ENCODE measurements at places on chromosomes 12 and 14.

- DNase-seq: no peak
These were observed 82.8 kb upstream of the PLEKHG7 start for GRCh38 chr12:92619730-92620684.

DNA sequence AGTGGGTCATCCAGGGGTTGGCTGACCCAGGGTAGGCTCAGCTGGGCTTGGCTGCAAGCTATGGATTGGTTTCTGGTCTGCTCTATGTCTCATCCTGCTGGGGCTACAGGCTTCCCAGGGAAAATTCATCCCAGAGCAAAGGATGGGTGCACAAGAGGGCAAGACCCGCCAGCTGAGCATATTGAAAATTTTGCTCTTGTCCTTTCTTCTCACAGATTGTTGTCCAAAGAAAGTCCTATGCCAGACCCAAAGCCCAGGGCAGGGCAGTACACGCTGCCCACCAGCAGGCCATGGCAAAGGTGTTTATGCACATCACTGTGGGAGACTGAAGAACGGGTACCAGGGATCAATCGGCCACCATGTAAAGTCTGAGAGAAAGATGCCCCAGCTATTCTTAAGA lies 95.3 kb upstream of the PARP11 start:
- no peak for DNase-seq

DNA sequence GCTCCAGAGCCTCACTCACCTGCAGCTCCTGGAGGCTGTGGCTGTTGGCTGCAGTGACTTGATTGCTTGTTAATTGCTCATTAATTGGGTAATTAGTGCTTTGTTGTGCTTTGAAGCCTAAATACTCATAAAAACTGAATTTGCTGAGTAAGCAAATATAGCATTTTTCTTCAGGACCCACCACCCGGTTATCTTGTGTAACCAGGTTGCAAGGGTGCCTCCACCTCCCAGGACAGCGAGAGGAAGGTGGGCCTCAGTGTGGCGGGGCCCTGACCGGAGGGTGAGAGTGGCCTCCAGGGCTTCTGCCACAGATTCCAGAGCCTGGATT lies 48.7 kb downstream of the FBRSL1 start:
- no peak for DNase-seq

GRCh38 chr14:99736603-99737371 lies 52.7 kb downstream of the CYP46A1 start:
- no peak for DNase-seq

- no peak for DNase-seq
These were observed 55.3 kb downstream of the KCNC2 start for GRCh38 chr12:75154388-75154787.

- no peak for DNase-seq
These were observed 6.0 kb upstream of the SUOX start for GRCh38 chr12:55991110-55991509.

DNA sequence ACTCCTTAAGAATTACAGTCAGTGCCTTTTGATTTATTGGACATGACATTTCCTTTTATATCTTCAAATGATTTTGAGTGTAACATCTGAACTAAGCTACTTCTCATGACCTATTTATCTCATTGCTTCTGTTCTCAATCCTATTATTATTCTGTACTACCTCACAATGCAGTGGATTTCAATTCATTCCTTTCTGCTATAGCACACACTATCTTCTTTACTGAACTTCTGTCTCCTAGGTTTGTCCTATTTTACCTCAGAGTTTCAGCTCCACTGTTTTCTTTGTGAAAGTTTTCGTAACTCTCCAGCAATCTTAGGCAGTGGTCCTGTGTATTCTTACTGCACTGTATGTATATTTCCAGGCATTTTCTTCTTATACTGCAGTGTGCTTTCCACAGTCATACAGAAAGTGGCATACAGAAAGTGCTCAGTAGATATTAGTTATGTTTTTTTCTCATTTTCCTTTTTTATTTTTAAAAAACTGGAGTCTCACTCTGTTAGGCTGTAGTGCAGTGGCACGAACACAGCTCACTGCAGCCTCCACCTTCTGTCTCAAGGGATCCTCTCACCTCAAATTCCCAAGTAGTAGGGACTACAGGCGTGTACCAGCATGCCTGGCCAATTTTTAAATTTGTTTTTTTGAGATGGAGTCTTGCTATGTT lies 368.6 kb upstream of the RGS6 start:
- DNase-seq: no peak

DNA sequence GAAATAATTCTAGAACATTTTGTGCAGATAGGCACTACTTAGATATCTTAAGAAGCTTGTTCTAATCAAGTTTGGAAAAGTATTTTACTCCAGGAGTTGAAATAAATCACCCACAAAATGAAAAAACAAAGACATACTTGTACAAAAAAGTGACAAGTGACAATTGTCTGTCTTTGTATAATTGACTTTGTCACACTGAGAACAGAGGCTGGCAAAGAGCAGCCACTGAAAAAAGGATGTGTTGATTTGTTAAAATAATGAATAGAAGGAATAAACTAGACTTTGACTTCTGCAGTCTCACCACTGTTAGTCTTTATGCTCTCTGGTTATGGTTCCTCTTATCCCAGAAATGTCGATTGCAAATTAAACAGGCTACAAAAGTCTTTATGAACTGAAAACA lies 77.6 kb downstream of the PTPRR start:
- DNase-seq: no peak

DNA sequence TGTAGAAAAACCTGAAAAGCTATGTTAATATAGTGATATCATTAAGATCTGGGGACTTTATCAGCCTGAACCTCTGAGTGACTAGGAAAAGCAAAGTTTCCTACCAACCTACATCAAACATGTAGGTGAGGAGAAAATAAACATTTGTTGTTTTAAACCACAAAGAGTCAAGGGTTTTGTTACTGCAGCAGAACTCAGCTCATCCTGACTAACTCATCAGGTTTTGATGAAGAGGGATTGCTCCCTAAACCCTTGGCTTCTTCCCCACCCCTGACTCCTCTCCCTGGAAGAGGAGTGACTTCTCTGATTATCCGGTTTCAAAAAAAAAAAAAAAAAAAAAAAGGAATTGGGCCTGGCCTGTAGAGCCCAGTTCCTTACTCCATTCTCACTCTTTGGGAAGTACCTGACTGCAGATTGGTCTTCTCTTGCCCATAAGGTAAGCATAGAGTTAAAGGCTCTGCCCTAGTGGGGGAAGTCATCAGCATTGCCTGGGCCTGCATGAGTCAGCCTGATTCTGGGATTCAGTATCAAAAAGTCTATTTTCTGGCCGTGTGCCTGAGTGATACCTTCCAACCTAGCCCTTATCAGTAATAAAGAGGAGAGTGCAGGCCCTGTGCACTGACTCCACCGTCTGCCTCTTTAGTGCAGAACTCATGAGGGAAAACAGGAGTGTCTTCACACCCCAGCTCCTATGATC lies 16.9 kb downstream of the BDKRB1 start:
- no peak for DNase-seq

DNA sequence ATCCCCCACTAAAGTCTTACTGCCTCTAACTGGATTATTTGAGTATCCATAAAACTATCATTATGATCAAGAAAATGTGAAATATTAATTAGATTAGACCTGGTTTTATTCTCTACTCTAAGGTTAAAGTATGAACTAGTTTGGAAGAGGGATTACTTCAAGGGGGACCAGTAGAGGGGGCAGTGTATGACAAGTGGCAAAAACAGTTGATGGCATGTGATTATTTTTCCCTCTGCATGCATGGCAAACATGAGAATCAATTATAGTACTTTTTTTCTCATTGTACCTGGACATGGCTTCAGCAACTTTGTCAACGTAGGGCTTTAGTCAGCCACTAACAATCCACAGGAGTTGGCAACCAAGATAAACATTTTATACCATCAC lies 145.0 kb upstream of the SLC38A2 start:
- DNase-seq: no peak

DNA sequence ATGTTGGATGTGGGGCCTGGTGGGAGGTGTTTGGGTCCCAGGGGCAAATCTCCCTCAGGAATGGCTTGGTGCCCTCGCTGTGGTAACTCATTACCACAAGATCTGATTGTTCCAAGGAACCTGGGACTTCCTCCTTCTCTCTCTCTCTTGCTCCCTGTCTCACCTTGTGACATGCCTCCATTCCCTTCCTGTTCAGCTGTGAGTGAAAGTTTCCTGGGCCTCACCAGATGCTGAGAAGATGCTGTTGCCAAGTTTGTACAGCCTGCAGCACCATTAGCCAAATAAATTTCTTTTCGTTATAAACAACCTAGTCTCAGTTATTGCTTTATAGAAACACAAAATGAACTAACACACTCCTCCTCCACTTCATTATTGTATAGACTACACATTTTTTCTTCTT lies 759.8 kb upstream of the MDGA2 start:
- no peak for DNase-seq

- no peak for DNase-seq
These were observed 404.4 kb upstream of the RGS6 start for GRCh38 chr14:71527838-71528237.

GRCh38 chr12:103877934-103878510 lies 37.0 kb upstream of the NT5DC3 start:
- DNase-seq: peak; percentile 51

DNA sequence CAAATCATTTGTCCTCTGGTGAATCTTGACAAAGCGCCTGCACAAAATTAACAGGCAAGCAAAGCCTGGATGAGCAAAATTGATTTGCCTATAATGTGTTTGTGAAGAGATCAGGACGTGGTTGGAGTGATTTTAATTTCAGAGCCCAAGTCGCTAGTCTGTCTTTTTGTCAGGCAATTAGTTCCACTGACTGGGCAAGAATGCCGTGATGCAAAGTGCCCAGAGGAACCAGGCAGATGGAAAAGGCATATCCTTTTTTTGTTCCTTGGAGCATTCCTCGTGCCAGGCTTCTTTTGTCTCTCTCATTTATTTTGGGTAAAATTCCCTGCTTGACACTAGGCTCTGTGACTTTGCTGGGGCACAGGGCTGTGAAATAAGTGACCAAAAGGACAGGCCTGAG lies 65.9 kb upstream of the CCDC198 start:
- DNase-seq: no peak

- no peak for DNase-seq
These were observed 8.9 kb upstream of the MYH7 start for GRCh38 chr14:23444314-23444713.

- no peak for DNase-seq
These were observed 47.3 kb downstream of the PRKAB1 start for GRCh38 chr12:119715268-119715620.

GRCh38 chr12:74889563-74890236 lies 319.9 kb downstream of the KCNC2 start:
- no peak for DNase-seq

GRCh38 chr14:89277203-89277602 lies 139.8 kb downstream of the FOXN3 start:
- DNase-seq: no peak

- no peak for DNase-seq
These were observed 158.9 kb upstream of the EEA1 start for GRCh38 chr12:93087840-93088610.

GRCh38 chr12:19547271-19547671 lies 108.0 kb downstream of the AEBP2 start:
- DNase-seq: no peak

- DNase-seq: no peak
These were observed 110.1 kb upstream of the LRIG3 start for GRCh38 chr12:59030415-59030814.

DNA sequence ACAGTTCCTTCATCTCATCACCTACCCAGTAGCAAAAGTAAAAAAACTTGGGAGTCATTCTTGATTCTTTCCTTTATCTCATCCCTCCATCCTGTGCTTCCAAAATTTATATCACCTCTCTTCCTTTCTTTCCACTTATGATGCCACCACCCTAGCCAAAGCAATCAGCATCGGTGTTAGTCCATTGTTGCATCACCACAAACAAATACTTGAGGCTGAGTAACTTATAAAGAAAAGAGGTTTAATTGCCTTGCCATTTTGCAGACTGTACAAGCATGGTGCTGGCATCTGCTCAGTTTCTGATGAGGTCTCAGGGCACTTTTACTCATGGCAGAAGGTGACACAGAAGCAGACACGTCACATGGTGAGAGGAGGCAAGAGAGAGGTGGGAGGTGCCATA lies 19.8 kb upstream of the CATSPERB start:
- no peak for DNase-seq

DNA sequence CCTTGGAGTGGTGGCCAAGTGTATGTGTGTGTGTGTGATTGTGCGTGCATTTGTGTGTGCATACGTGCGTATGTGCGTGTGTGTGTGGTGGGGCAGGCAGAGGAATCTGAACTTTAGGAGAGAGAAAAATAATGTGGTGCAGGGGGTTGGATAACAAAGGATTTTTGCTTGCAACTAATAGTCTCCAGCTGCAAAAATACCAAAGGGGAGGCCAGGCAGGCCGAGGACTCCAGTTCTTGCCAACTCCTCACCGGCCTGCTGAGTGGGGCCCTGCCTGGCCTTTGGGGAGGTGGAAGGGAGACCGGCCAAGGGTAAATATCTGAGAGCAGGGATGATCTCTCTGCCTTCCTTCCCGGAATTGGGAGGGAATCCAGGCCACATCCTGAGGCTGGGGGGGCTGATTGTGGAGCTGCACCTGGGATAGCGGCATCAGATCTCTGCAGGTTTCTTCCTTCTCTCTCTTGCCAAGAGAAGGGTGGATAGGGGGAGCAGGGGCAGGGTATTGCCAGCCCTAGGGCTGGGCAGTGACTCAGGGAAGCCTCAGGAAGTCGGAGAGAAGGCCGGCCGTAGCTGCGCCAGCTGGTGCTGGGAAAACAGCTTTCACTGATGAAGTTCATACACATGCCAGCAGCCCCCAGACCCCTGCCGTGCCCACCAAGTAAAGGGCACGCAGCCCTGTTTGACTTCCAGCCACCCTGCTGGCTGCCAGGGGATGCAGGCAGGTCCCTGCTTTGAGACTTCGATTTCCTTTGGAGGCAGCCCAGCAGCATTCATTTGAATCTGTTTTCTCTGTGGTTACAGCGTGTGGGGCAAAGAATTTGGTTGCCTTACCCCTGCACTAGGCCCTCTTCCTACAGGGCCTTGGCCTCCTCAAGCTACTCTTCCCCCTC lies 4.6 kb upstream of the LRP1-AS start:
- peak; percentile 91 for DNase-seq

- no peak for DNase-seq
These were observed 220.9 kb downstream of the FSCB start for GRCh38 chr14:44286201-44286600.

GRCh38 chr12:24760162-24760561 lies 188.7 kb downstream of the BCAT1 start:
- no peak for DNase-seq

DNA sequence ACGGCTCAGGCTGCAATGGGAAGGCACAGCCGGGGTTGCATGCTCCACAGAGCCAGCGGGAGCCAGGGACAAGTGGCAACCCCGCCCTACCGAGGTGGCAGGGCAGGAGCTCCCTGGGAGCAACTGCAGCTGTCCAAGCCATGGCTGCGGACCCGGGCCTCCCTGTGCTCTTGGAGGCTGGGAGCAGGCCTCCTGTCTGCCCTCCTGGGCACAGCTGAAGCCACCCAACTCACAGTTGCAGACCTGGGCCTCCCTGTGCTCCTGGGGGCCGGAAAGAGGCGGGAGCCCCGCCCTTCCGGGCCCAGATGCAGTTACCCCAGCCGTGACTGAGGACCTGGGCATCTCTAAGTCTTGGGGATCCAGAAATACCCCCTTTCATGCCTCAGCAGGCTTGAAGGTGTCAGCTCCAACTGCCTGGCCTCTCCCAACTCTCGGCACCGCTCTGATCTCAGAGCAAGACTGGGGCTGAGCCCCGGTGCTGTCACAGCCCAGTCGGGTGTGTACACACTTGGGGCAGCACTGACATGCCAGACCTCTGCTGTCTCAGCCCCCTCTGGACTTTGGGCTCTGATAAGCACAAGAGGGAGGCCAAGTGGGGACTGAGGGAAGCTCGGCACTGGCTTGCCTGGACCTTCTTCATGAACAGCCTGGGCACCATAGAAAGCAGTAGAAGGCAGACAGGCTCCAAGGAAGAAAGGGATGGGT lies 7.5 kb upstream of the RASSF9 start:
- DNase-seq: no peak
